Fibroblast of skin of left biceps (primary cell): ENCODE measurements at places on chromosomes 13 and 19.

DNA sequence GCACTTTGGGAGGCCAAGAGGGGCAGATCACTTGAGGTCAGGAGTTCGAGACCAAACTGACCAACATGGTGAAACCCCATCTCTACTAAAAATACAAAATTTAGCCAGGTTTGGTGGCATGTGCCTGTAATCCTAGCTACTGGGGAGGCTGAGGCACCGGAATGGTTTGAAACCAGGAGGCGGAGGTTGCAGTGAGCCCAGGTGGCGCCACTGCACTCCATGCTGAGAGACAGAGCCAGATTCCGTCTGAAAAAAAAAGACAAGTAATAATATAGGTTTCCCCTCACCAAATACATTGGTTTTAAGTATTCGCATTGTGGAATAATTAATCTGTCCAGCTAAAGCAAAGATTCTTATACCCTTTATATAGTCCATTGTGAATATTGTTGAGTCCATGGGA is 1544.6 kb downstream of the OLFM4 start:
- no peak for DNase-seq

DNA sequence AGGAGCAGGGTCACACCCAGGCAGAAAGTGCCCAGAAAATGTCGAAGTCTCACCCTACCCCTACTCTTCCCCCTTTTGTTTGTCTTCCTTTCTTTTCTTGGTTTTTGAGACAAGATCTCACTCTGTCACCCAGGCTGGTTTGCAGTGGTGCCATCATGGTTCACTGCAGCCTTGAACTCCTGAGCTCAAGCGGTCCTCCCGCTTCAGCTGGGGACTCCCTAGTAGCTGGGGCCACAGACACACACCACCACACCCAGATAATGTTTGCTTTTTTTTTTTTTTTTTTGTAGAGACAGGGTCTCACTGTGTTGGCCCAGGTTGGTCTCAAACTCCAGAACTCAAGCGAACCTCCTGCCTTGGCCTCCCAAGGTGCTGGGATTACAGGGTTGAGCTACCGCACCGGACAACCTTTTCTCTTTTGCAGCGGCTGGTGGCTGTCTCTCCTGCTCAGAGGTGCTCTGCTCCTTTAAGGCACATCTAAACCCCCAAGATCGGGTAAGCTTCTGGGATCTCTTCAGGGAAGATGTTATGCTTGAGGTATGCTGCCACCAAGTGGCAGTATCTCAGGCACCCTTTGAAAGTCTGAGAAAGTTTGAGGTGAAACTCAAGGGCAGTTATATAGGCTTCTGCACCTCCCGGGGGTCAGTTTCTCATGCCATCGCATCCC is 22.4 kb upstream of the EBI3 start:
- no peak for DNase-seq

DNA sequence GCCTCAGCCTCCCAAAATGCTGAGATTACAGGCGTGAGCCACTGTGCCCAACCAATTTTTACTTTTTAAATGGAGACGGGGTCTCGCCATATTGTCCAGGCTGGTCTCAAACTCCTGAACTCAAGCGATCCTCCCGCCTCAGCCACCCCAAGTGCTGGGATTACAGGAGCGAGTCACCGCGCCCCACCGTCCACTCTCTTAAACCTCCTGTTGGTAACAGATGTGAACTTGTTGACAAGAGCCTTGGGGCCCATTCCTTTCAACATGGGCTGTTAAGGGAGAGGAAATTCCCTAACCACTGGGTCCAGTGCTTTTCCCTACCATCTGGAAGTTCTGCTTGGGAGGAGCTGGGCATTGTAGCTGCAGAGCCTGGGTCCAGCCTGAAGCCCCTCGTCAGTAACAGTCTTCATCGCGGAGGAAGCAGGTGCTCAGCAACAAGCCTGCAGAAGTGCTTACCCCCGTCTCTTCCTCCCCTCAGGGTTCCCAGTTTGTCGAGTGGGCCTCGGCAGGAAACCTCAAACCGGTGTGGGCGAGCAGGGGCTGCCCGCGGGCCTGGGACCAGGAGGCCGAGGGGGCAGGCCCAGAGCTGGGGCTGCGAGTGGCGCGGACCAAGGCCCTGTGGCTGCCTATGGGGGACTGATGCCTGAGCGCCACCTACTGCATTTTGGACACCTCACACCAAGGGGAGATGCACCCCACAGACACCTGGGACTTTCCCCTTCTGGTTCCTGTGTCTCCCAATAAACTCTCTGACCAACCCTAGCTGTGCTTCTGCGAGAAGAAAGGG is 4.0 kb upstream of the FLT3LG start:
- DNase-seq = no peak

DNA sequence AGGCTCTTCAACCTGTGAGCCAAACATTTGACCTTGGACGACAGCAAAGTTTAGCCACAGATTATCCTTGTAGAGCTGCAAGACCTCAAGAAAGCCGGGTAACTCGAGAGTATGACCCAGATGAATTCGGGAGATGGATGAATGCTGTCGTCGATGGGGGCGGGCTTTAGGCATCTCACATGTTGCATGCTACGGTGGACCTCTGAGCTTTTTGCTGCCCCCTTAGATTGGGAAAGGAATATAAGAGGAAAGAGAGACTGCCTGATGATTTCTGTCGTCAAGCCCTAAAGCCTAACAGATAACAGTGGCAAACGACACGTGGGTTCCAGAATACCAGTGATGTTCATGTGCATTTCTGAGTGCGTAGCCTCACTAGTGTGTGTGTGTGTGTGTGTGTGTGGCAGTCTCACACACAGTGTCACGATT is 730 bp upstream of the ABCC4 start:
- DNase-seq = no peak

GRCh38 chr13:107434347-107434746 is 781.0 kb downstream of the LIG4 start:
- DNase-seq = no peak

DNA sequence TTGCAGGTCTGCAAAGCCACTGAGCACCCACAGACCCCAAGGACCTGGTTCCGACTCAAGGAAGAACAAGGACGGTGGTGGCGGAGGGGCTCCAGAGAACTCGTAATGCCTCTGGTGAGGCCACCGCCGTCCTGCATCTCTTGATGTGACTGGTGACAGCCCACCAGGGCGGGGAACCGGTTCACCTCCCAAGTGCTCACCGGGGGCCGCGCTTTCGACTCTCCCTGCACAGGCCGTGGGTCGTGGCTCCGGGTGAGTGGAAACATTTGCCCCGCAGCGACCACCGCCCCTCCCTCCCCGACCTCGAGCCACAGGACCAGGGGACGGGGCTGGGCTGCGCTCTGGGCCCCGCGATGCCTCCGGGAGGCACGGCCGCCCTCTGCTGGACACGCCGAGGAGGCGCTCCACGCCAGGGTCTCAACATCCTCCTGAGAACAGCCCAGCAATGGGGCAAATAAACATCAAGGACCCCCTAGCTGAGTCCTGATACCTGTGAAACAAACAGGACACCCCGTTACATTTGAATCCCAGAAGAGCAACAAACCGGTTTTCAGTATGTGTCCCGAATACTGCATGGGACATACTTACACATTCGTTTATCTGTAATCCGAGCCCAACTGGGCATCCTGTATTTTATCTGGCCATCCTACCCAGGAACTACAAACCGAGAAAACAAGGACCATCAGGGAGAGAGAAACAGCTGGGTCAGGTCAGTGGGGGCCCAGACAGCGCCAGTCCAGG is 3.9 kb upstream of the PLPP2 start:
- DNase-seq = no peak

- no peak for DNase-seq
Measured at GRCh38 chr19:30022659-30023058, 80.6 kb downstream of the URI1 start.

- no peak for DNase-seq
Measured at GRCh38 chr13:52394586-52394985, 11.4 kb downstream of the THSD1 start.

DNA sequence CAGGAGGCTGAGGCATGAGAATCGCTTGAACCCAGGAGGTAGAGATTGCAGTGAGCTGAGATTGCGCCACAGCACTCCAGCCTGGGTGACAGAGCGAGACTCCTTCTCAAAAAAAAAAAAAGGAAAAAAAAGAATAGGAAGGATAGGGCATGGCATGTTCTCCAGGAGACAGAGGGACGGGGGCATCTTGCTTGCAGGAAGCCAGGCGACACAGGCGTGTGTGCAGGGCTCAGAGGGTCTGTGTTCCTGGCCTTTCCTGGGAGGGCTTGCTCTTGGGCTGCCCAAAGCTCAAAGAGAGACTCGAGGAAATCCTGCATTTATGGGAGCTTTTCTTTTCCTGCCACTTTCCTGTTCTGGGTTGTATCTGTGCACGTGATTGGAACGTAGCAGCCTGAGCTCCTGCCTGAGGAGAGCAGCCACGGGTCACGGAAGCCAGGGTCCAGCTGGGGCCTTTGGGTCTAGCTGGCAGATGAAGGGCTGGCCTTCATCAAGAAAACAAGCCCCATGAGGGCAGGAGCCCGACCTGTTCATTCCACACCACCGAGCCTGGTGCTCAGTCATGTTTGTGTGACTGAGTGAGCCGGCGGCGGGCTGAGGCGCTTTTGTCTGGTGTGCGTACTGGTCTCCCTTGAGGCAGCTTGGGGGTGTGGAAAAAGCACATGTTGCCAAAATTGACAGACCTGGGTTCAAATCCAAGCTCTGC is 44.5 kb downstream of the CAPN12 start:
- DNase-seq = no peak

GRCh38 chr13:110105136-110105535 is 201.8 kb downstream of the COL4A1 start:
- DNase-seq = no peak

DNA sequence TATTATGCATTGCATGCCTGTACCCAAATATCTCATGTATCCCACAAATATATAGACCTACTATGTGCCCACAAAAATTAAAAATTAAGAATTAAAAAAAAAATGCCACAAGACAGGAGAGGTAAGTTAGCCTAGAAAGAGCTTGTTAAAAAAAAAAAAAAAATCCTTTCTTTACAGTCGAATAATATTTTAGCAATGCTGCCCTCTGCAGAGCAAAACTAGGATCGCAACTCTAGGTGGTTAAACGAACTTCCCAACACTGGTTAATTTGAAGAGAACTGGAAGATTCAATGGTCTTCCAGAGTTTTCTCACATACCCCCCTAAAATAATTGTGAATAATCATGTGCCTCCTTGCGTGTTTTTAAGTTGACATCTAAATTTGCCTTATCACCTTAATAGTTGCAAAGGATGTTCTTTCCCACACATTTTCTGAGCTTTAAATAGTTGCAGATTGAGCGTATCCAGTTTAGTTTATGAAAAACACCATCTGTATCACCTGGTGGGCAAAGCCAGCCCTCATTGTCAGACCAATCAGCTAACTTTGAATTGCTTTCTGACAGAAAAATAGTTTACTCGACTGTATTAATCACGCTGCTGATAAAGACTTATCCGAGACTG is 47.4 kb upstream of the RCBTB2 start:
- DNase-seq = peak; percentile 21

- DNase-seq = peak; percentile 15
Measured at GRCh38 chr19:8641908-8642547, 11.6 kb downstream of the NFILZ start.

DNA sequence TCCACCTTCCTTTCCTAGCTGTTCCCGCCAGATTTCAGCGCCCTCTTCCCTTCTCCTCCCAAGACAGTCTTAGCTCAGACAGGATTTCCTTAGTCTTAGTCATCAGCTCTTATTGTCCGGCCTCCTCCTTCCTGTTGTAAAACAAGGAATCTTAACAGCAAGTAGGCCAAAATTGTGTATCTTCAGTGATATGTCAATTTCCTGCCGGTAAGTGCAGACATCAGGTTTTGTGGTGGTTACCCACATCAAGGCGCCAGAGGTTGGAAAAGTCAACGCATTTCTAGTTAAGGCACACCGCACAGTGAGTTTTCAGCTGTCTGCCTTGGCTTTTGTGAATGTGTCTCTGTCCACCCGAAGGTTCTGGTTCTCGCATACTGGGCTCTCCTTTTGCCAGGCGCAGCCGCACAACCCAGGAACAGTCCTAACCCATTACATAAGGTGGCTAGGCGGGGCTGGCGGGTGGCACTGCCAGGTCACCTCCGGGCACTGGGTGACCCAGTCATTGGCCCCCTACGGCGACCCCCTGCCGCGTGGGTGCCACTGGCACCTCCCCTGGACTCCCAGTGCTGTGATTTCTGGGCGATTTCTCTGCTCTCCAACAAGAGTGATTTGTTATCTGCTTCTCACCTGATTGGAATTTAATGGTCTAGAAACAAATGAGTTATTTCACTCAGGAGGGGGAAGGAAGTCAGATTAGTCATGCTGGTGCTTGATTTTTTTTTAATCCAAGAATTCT is 12.9 kb downstream of the COL4A2 start:
- DNase-seq = no peak

DNA sequence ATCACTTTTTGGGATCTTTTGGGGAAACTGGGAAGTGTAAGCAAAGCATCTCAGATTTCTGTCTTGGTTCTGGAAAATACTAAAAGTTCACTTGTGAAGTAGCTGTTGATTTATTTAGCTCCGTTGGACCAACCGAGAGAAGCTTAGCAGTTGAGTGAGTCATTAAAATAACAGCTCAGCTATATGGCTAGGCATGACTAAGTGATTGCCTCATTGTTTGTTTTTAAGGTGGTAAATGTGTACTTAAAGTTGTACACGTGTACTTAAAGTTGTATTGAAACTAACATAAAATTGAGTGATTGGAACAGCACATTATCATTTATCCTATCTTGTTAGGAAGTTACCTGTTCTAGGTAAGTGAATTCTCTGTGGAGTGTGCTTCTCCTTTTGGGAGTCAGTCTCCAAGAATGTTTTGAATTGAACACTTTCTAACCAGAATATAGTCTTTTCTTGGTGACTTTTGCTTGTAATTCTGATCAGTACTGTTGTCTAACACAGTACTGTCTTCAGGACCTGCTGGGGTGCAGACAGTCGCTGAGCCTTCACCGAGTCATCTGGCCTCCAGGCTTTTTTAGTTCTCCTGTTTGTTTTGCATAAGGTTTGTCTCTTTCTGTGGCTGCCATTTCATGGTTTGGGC is 2.9 kb upstream of the DCUN1D2 start:
- peak; percentile 77 for DNase-seq

DNA sequence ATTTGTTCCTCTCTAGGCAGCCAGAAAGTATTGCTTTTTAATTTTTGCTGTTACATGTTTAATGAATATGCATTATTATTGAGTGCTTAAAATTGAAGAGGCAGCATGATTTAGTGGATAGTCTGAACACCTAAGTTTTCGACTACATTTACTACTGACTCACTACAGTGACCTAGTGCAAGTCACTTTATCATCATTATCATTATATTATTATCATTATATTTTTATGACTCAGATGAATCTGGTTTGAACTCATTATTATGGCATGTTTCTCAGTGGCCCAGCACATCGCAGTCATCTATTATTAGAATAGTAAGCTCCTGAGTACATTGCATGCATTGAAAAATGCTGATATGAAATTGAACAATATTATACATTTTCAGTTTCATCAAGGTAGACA is 351.2 kb upstream of the PRR20A start:
- DNase-seq = no peak
